ENCODE measurements at places on chromosomes 3 and 15.
A peak's percentile ranks its signal among the peaks of the same experiment; 100 is the strongest.

GRCh38 chr15:65189102-65189740 lies 4.1 kb upstream of the CLPX start:
- DNase-seq: peak; percentile 62

DNA sequence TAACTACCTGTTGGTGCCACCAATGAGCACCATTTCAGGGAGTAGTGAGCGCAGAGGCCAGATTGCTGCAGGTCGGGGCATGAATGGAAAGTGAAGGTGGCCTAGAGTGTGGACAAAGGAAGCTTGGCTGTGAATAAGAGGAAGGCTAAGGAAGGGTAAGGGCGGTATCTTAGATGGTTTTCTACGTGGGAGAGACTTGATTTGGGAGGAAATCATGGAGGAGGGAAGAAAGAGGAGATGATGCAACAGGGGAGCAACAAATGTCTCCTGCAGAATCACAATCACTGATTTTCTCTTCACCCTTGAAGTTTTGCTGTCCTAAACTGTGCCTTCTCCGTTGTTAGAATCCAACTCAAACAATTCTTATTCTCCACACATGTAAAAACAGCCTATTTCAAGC lies 21.8 kb downstream of the NME9 start:
- DNase-seq: no peak

DNA sequence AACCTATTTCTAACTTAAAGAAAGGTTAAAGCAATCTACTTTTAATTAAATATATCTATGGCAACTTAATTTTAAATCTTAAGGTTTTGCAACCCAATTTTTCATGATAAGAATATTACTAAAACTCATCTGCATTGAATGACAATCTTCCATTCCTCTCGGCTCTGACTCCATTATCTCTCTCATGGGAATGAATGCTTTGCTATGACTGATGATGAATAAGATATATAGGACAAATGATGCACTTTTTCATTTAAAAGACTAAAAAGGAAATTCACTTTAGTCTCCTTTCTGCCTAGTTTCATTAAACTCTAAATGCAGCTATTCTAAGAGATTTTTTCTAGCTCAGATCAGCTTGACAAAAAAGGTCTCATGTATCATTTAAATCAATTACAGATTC lies 68.7 kb downstream of the GBE1 start:
- no peak for DNase-seq

DNA sequence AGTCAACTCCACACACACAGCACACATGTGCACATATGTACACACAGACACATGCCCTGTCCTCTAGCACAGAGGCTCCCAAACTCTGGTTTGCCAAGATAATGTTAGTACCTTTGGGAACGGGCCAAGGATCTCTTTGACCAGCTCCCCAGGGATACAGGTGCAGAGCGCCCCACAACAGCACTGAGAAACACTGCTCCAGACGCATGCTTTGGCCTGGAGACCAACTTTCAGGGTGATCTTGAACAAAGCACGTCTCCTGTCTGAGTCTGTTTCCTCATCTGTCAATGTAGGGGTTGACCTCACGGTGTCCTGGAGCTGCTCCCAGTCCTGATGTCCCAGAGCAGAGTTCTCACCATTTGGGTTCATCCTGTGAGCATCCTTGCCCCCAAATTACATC lies 15.9 kb upstream of the SKOR1 start:
- no peak for DNase-seq

- peak; percentile 75 for DNase-seq
Measured at GRCh38 chr3:158727206-158728060, 4.8 kb downstream of the RARRES1 start.

DNA sequence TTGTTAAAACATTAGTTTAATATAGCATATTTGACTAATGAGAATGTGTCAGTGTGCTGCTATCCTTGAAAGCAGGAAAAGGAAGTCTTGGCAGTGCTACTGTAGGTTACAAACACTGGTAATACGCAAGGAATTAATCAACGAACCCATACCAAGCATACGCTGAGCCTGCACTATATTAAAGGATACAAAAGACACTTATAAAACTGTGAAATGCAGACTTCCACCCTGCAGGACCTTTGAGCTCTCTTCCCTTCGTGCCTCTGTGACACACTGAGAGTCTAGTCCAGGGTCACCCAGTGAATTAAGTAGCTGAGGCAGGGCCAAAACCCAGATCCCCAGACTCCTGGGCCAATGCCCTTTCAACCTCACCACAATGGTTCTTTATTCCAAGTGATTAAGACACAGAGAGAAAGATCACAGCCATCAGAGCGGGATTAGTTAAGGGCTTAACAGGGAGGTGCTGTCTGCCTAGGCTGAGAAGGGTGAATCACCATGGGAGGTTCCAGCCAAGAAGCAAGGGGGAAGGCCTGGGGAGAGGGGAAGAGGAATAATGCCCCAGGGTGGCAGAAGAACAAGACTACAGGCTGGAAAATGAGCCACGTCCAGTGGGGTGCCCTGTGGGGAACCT lies 6.8 kb downstream of the ANXA2 start:
- peak; percentile 98 for DNase-seq

- DNase-seq: peak; percentile 15
Measured at GRCh38 chr3:187702507-187703033, at the start of gene RTP2. Gene RTP2 (minus strand): TSS chr3:187702557. CDS start chr3:187702128, 429 bp downstream.
